ENCODE measurements at places on chromosomes 12 and 14. TPM values are rescaled to one million over a fixed set of nuclear protein-coding genes. Genes with fewer than 3 reads are reported as not detected.

GRCh38 chr12:90167518-90168208, 459.0 kb upstream of the ATP2B1 start:
- no peak for DNase-seq

- no peak for DNase-seq
These were observed 52.6 kb upstream of the VPS33A start for GRCh38 chr12:122318607-122319605.

Gene GNPNAT1
- 4.6 TPM for total RNA-seq

Gene KLHL33
- total RNA-seq: 0.19 TPM

Measured in CD4-positive, alpha-beta T cell (primary cell).